ENCODE measurements at places on chromosomes 1 and 21. TPM values are rescaled to one million over a fixed set of nuclear protein-coding genes. Genes with fewer than 3 reads are reported as not detected.
A peak's percentile ranks its signal among the peaks of the same experiment; 100 is the strongest.

FCRL6 gene
- 0.11 TPM for total RNA-seq

- H3K4me3 ChIP-seq = no peak overlapping the region
- no peaks in the 10 kb centered on the region for H3K4me1 ChIP-seq
- H3K27me3 ChIP-seq = no peaks in the 10 kb centered on the region
Observed at GRCh38 chr1:43552059-43552742, 21.5 kb downstream of the PTPRF start.

- no peaks in the 10 kb centered on the region for H3K27me3 ChIP-seq
- peak overlapping the region; percentile 91 for H3K4me3 ChIP-seq
- H3K36me3 ChIP-seq = peaks cover 22% of the 10 kb centered on the region
- H3K4me1 ChIP-seq = peaks cover 4% of the 10 kb centered on the region
- DNase-seq = no peak
- peak overlapping the region; percentile 93 for H3K27ac ChIP-seq
Observed at GRCh38 chr1:1230656-1231399, 973 bp downstream of the SDF4 start.

- peaks cover 7% of the 10 kb centered on the region for H3K36me3 ChIP-seq
- no peaks in the 10 kb centered on the region for H3K27me3 ChIP-seq
- H3K27ac ChIP-seq = no peak overlapping the region
- no peak for DNase-seq
Observed at GRCh38 chr1:27296773-27297291, 25.1 kb upstream of the TMEM222 start.

DNA sequence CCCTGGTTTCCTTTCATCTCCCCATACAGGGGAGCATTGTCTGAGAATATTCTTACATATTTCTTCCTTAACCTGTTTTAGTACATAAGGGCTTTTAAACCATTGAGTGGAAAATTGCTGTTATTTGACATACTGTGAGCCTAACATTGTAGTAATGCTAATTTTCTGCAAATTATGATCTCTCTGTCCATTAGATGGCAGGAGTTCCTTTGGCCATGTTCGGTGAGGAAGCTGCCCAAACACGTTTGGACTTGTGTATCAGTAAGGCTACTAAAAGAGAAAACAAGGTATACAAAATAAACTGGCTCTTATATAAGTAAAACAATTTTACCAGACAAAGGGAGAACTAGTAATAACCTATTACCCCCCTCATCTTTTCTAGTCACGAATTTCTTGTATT is 29.2 kb downstream of the CDC7 start:
- H3K27me3 ChIP-seq = no peaks in the 10 kb centered on the region
- no peaks in the 10 kb centered on the region for H3K36me3 ChIP-seq
- no peak for DNase-seq

DNA sequence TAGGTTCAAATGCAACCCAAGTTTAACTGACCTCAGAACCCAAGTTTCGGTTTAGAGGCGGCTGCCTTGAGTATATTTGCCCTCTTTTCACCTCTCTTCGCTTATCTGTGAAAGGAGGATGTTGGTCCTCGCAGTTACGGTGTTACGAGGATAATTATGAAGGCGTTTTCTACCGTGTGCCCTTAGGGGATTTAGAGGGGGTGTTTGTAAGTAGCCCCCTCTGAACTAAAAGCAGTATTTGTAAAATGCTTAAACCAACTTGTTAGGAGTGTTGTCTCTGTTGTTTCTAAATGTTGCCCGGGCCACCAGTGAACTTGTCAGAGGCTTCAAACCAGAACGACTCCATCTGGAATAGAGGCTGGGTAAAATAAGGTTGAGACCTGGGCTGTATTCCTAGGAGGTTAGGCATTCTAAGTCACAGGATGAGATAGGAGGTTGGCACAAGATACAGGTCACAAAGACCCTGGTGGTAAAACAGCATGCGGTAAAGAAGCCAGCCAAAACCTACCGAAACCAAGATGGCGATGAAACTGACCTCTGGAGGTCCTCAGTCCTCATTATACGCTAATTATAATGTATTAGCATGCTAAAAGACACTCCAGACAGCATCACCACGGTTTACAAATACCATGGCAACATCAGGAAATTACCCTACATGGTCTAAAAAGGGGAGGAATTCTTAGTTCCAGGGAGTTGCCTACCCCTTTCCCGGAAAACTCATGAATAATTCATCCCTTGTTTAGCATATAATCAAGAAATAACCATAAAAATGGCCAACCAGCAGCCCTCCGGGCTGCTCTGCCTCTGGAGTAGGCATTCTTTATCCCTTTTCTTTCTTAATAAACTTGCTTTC is 1.0 kb upstream of the PSRC1 start:
- H3K4me1 ChIP-seq = peaks cover 3% of the 10 kb centered on the region
- peak overlapping the region; percentile 83 for H3K27ac ChIP-seq
- H3K36me3 ChIP-seq = no peaks in the 10 kb centered on the region
- H3K4me3 ChIP-seq = peak overlapping the region; percentile 86

GRCh38 chr1:117930484-117930883 is 945 bp downstream of the WDR3 start:
- peak overlapping the region; percentile 84 for H3K4me3 ChIP-seq
- H3K27me3 ChIP-seq = no peaks in the 10 kb centered on the region
- peaks cover 5% of the 10 kb centered on the region for H3K36me3 ChIP-seq
- 0 out of 2 replicates have a peak, but pooled peaks cover 2% of the 10 kb centered on the region for H3K4me1 ChIP-seq
- peak overlapping the region; percentile 61 for H3K27ac ChIP-seq

DNA sequence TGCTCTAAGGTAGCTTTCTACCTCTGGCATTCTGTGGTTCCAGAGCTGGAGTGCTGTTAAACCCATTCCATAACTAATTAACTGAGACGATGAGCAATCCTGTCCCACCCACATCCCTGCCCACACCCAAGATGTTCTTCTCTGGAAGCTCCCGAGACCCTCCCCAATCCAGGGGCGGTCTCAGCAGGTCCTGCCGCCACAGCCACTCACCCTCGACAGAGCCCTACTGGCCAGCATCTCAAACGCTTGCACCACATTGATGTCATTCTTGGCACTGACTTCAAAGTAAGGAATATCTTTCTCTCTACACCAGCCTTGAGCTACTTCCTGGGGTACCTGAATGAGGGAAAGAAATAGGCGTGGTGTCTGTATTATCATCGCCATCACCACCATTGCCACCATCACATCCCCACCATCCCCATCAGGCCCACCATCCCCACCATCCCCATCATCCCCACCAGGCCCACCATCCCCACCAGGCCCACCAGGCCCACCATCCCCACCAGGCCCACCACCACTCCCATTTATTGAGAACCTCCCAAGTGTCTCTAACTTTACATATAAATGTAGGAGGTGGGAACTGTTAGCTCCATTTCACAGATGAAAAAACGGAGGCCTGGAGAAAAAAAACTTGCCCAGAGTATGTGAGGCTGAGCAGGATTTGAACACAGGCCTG is 17.7 kb downstream of the RAB7B start:
- no peak overlapping the region for H3K27ac ChIP-seq
- peaks cover 2% of the 10 kb centered on the region for H3K27me3 ChIP-seq
- DNase-seq = no peak
- H3K4me1 ChIP-seq = no peaks in the 10 kb centered on the region
- H3K4me3 ChIP-seq = no peak overlapping the region

GRCh38 chr21:46202592-46203202 is 18.4 kb upstream of the SPATC1L start:
- H3K4me3 ChIP-seq = no peak overlapping the region
- DNase-seq = no peak
- H3K36me3 ChIP-seq = peaks cover 7% of the 10 kb centered on the region
- H3K4me1 ChIP-seq = no peaks in the 10 kb centered on the region
- H3K27me3 ChIP-seq = no peaks in the 10 kb centered on the region

GRCh38 chr1:87707411-87707810 is 378.7 kb downstream of the LMO4 start:
- H3K4me3 ChIP-seq = no peak overlapping the region
- no peak for DNase-seq
- no peaks in the 10 kb centered on the region for H3K27me3 ChIP-seq
- H3K36me3 ChIP-seq = no peaks in the 10 kb centered on the region

- no peak overlapping the region for H3K27ac ChIP-seq
- no peak for DNase-seq
- H3K4me1 ChIP-seq = peaks cover 39% of the 10 kb centered on the region
- no peaks in the 10 kb centered on the region for H3K36me3 ChIP-seq
- H3K4me3 ChIP-seq = no peak overlapping the region
Observed at GRCh38 chr1:207871117-207871649, 39.7 kb downstream of the CD34 start.
